ENCODE measurements at places on chromosomes 13 and 19.

GRCh38 chr19:13538601-13539253 is 32.4 kb upstream of the CACNA1A start:
- DNase-seq: no peak

DNA sequence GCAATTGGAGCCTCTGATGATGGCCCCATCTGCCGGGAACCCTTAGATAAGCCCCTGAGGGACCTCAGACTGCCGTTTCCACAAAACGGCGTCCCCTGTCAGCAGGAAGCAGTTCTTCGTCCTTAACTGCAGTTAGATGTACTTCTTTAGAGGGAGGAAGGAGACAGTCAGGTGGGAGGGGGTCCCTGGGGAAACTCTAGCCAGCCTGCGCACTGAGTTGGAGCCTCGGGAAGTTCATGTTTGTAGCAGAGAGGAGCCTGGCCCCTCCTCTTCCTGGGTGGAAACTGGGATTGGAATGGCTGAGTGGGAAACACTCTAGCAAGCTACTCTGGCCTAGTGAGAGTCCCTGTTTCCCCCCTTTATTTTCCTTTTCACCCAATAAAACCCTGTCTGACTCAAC is 612.4 kb downstream of the PCDH9 start:
- DNase-seq: no peak

GRCh38 chr13:40146063-40146462 is 490.6 kb downstream of the COG6 start:
- no peak for DNase-seq

GRCh38 chr13:37070145-37070695 is 10.7 kb upstream of the SUPT20H start:
- DNase-seq: no peak

DNA sequence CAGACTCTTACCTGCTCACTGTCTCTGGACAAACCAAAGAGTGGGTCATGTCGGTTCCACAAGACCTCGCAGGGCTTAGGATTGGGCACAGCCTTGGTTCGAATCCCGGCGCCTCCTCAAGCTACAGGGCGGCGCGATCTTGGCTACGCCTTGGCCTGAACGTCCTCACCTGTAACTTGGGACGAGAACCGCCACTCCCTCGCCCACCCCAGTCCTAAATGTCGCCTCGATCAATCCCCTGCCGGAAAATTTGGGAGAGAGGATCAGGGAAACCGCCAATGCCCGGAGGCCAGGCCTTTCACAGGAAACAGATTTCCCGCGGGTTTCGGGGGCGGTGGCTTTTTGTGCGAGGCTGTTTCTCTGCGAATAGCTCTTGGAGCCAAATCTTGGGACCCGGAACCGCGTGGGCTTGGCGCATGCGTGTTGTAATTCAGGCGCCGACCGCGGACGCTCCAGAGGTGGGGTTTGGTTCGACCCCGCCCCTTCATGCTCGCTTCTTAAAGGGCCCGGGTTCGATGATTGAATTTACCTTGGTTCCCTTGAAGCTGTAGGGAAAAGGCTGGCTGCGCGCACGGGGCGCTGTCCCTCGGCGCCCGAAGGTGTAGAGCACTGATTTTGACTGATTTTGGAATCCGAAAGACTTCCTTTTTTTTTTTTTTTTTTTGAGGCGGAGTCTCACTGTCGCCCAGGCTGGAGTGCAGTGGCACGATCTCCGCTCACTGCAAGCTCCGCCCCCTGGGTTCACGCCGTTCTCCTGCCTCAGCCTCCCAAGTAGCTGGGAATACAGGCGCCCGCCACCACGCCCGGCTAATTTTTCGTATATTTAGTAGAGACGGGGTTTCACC is at the start of gene NR2C2AP:
TSS of gene NR2C2AP (minus strand) at position 403 of the 845 bp plus-strand sequence. CDS start at position 49, 354 bp downstream.
- DNase-seq: peak; percentile 82

GRCh38 chr13:104111031-104111430 is 1044.8 kb upstream of the SLC10A2 start:
- DNase-seq: no peak

DNA sequence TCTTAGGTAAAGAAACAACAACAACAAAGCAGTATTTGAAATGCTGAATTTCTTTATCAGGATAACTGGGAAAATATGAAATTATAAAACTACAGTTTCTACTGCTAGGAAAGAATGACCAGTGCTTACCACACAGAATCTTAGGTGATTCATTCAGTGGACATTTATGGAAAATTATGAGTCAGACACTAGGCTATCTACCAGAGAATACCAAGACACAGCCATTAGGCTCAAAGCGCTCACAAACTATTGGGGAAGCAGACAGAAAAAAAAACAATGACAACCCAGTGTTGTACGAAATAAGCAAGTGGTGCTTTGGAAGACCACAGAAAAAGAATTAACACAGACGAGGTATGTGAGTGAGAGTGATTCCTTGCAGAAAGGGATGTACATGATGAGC is 1019.5 kb downstream of the PCDH9 start:
- no peak for DNase-seq

GRCh38 chr13:73832128-73832588 is 302.0 kb downstream of the KLF12 start:
- no peak for DNase-seq

- DNase-seq: no peak
These were observed 27.6 kb downstream of the DNAJC3 start for GRCh38 chr13:95704510-95704909.

- no peak for DNase-seq
These were observed 64.8 kb upstream of the ZNF536 start for GRCh38 chr19:30307191-30307974.

DNA sequence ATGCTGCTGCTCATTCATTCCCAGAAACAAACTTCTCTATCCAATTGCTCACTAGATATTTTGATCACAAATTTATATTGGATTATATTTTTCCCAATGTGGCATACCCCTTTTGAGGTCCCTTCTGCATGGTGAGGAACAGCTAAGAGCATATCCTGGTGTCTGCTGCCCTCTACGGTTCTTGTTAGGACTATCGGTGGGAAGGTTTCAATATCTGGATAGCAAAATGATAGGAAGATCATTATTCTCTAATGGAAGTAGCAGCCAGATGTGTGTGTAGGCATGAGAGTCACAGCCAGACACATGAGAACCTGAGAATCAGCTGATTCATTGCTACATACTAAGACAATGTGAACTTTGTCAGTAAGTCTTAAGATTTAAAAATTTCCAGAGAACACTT is 1422.4 kb upstream of the MIR17HG start:
- DNase-seq: peak; percentile 13

DNA sequence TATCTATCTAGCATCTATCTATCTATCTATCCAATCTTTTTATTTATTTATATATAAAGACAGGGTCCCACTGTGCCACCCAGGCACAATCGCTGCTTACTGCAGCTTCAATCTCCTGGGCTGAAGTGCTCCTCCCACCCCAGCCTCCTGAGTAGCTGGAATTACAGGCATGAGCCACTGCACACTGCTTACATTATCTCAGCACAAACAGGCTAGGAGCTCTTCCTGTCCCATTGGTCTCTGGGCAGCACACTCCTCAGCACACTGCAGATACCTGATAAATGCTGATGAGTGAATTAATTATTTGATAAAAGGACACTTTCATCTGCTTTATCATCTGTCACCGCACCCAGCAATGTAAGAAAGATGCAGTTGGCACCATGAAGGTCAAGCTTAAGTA is 16.1 kb downstream of the ZNF562 start:
- no peak for DNase-seq

GRCh38 chr19:55086730-55087541 is 11.3 kb downstream of the EPS8L1 start:
- DNase-seq: peak; percentile 38

- no peak for DNase-seq
These were observed 49.1 kb upstream of the UBAC2 start for GRCh38 chr13:99151516-99151915.

DNA sequence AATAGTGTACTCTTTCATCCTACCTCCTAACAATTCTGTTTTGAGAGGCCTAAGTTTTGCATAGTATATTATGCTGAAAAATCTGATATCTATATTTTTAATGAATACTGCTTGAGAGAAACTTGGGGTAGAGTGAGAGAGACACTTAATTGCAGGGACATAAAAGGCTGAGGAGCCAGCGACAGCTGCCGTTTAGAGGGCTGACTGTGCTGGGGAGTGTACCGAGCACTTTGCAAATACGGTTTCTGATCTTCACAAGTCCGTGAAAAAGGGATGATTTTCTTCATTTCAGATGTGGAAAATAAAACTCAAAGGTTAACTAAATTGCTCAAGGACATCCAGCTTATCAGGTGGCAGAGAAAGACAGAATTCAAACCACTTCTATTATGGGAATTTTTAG is 97.4 kb downstream of the CAB39L start:
- no peak for DNase-seq

GRCh38 chr13:91318886-91319285 is 28.6 kb upstream of the MIR17HG start:
- DNase-seq: no peak

GRCh38 chr13:22903301-22903700 is 277.5 kb upstream of the SGCG start:
- DNase-seq: no peak

- DNase-seq: peak; percentile 8
These were observed 85.0 kb upstream of the UBL3 start for GRCh38 chr13:29935309-29935981.

DNA sequence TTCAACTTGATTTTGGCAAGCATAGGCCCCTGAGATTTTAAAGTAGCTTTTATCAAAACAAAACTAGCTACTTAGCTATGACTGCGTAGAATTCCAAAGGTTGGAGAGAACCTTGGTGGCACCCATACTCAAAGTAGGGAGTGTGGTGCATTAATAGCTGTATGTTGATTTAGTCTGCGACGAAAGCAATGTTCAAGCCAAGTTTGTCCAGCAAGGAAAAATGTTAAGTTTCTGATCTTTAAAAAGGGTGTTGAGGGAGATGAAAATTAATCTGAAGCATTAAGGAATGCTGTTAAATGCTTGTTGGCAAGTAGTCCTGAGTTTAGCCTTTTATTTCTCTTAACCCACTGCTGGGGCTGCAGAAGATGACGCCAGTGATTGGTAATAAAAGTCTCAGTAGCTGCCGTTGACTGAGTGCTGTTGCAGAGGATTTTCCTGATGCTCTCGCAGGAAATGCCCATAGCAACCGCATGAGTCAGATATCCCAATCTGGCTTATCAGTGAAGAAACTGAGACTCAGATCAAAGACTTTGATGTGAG is 75.9 kb upstream of the RNF113B start:
- DNase-seq: no peak

DNA sequence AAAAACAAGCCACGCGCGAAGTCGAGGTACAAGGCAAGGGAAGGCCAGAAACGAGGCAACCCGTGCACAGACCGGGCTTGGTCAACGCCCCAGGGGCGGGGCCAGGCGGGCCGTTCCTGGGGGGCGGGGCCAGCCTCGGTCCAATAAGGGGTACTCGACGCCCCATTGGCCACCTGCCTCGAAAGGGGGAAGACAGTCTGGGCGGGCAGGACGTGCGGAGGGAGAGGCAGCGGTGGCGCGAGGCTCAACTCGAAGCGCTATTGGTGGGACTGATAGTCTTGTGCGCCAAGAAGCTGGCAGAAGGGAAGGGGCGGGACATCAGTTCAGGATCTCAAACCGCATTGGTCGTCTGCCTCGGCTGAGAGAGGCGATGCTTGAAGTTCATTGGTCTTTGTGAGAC is at the start of gene LYPD4:
TSS of gene LYPD4 (minus strand) at position 83 of the 400 bp plus-strand sequence. CDS start 5,398 bp downstream, outside the sequence.
- DNase-seq: no peak

GRCh38 chr13:42707048-42707447 is 74.3 kb upstream of the FAM216B start:
- no peak for DNase-seq

- no peak for DNase-seq
These were observed 9.4 kb downstream of the ITPKC start for GRCh38 chr19:40726279-40726678.

- no peak for DNase-seq
These were observed 104.2 kb upstream of the IPO5 start for GRCh38 chr13:97849305-97849704.

DNA sequence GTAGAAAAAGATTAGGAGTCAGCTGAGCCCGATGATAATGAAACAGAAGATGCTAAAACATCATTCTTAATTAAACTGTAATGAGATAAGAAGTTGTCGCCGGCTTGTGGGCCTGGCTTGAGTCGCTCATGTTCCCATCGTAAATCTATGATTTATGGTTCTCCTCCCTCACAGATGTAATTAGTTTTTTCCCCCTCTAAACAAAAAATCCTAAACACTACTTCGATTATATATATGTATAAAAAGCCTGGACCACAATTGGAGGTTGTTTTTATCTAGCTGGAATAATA is 151.3 kb downstream of the PTPRS start:
- no peak for DNase-seq

- DNase-seq: no peak
These were observed 68.0 kb upstream of the GPR183 start for GRCh38 chr13:99374994-99375737.

DNA sequence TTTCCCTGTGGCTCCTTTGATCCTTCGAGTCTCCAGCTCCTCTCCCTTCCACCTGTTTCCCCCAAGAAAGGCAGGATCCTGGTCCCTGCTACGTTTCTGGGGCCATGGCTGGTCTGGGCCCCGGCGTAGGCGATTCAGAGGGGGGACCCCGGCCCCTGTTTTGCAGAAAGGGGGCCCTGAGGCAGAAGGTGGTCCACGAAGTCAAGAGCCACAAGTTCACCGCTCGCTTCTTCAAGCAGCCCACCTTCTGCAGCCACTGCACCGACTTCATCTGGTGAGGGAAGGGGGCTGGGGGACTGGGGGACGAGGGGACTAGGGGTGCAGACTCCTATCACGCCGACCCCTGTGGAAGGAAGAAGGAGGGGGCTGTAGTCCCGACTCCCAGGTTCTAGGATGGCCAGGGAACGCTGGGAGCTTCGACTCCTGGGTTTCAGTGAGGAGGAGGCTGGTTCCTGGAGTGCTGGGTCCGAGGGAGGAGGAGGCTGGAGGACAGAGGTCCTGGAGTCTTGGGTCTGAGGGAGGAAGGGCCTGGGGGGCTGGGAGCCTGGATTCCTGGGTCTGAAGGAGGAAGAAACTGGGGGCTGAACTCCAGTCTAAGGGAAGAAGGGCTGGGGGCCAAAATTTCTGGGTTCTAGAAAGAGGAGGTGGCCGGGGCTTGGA is 524 bp downstream of the PRKCG start:
- no peak for DNase-seq

GRCh38 chr13:21031594-21032275 is 29.7 kb downstream of the LATS2 start:
- DNase-seq: no peak

- DNase-seq: no peak
These were observed 534 bp downstream of the CAB39L start for GRCh38 chr13:49443357-49443703.

- DNase-seq: no peak
These were observed 2.9 kb downstream of the SOX1 start for GRCh38 chr13:112069845-112070251.

GRCh38 chr19:18070181-18070580 is 16.6 kb downstream of the IL12RB1 start:
- no peak for DNase-seq

- no peak for DNase-seq
These were observed 331.7 kb downstream of the LIG4 start for GRCh38 chr13:107883561-107884175.

- DNase-seq: no peak
These were observed 25.7 kb downstream of the DIAPH3 start for GRCh38 chr13:60137911-60138560.

DNA sequence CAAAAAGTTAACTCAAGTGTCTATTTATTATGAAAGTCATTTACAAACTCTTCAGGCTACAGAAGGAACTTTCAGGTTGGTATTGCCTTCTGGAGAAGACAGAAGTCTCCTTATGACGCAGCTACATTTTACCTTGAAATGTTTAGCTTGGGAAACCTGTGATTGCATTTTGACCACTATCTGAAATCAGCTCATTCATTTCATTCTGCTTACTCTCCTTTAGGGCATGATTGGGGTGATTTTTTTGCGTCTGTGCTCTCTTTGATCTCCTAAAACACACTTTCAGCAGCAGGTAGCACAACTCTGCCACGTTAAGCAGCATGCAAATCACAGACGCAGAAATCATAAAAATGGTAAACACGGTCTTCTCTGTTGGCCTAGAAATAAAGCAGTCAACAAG is 9.6 kb downstream of the GJB6 start:
- DNase-seq: no peak

All from C1 segment of cervical spinal cord (tissue), 14 donors.